Foreskin fibroblast (primary cell): ENCODE measurements at places on chromosomes 6 and 20.
A peak's percentile ranks its signal among the peaks of the same experiment; 100 is the strongest.

- DNase-seq = peak; percentile 16
These were observed 8.2 kb downstream of the BACH2 start for GRCh38 chr6:90288404-90288803.

DNA sequence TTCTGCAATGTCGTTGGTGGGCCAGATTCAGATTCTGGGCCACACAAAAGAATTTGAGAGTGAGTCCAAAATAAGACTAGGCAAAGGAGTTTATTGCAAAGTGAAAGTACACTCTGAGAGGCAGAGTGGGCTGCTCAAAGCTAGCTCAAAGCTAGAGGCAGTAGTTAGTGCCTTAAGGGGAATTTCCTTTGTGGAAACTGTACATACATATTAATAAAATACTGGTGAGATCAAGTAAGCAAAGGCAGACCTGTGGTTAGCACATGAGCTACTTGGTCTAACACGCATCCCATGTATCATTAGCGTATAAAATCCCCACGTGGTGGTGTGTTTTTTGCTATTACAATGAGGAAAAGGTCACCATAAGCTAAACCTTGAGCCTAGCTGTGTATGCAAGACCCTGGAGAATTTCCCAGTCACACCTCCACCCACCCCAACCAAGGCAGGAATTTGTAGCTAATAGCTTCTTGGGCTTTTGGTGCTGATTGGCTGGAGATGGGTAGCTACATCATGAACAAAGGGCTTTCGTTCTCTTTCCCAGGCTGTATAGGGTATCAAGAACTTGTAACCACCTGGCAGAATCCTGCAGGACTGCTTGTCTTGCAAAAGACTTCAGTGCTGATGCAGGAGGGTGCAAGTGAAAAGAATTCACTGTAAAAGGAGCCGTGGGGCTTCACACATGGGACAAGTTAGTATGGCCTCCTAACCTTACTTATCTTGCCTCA, 14.7 kb upstream of the TRIM26 start:
- no peak for DNase-seq

- no peak for DNase-seq
These were observed 2.3 kb upstream of the REV3L start for GRCh38 chr6:111485342-111485741.

DNA sequence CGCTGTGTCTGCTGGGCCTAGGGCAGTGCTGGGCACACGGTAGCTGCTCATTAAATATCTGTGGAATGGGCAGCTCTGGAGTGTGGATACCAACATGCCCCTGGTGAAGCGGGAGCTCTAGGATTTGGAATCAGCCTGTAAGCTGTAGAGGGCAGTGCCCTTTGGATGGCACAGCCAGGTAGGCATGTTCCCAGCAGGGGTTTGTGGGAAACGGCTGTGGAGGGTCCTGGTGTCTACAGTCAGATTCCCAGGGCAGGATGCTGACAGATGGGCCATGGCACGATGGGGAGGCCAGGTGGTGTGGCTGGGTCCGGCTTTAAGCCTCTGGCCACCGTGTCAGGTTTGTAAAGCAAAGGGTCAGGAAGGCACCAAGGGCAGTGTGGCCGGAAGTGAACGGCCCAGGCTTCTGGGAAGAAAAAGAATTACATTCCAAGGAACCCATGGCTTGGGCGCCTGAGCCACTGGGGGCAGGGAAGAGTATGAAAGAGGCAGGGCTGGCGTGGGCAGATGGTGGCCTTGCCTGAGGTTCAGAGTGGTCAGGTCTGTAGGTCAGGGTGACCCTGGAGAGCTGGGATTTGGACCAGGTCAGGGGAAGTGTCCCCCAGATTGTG, 44.8 kb downstream of the UBE2V1 start:
- no peak for DNase-seq

GRCh38 chr6:134002821-134003220, 49.6 kb downstream of the SLC2A12 start:
- no peak for DNase-seq

DNA sequence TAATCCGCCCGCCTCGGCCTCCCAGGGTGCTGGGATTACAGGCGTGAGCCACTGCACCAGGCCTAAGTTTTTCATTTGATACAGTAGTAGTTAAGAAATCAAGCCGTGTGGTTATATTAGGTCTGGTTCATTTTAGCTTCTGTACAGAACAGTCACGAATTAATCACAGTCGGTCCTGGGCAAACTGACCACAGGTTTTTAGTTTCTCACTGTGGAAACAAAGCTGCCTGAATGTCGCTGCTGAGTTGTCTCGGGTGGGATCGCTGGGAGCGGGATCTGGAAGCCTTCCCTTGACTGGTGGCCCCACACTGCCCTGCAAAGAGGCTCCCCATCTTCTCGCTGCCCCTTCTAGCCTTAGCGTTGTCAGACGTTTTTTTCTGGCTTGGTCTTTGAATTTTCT, 18.6 kb downstream of the UCKL1 start:
- DNase-seq = no peak

DNA sequence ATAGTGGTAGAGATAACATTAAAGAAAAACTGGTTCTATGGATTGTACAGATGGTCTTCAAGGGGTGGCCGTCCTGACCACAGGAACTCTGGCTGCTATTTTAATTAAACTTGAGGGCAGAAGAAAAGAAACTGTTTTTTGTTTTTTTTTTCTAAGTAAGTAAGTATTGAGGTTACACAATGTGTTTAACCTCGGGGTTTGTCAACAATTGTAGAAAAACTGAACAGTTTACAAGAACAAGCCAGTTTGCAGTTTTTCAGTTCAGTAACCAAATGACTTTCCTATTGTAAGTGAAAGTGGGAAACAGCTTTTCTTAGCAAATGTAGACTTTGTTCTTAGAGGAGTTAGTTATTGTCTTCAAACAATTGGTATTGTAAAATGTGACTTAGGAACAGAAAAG, 77.0 kb downstream of the PLCB1 start:
- DNase-seq = no peak

DNA sequence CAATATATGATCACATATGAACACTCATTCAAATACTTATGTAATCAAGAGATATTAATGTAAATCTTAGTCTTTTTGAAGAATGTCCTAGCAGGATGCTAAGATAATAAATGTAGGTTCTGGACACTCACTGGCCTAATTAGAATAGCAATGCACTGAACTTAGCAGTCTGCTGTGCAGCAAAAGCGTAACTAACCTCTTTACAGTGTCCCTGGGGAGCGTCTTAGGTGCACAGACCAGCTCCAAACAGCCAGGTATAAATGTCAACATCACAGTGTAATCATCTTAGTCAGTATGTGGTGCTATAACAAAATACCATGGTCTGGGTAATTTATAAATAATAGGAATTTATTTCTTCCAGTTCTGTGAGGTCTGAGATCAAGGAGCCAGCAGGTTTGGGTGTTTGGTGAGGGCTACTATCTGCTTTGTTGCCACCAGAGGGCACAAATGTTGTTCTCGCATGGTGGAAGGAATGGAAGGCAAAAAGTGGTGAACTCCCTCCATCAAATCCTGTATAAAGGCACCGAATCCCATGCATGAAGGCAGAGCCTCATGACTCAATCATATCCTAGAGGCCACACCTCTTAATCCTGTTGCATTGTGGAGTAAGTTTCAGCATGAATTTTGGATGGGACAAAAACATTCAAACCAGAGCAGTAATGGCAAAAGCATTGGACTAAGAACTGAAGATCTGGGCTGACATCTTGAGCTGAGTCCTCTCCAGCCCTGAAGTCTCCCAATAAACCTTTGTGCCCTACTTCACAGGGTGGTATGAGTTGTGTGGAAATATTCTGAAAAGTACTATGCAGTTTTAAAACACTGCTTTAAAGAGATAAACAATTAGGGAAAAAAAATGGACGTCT, 41.8 kb upstream of the FOXO3 start:
- peak; percentile 59 for DNase-seq

- no peak for DNase-seq
These were observed 56.8 kb downstream of the TMEM242 start for GRCh38 chr6:157266274-157267101.

- peak; percentile 71 for DNase-seq
These were observed 95.1 kb downstream of the LIN28B start for GRCh38 chr6:105051941-105052471.
